ENCODE measurements at places on chromosomes 3 and 15. TPM values are rescaled to one million over a fixed set of nuclear protein-coding genes. Genes with fewer than 3 reads are reported as not detected.

GABRR3 gene
- not detected for total RNA-seq

TEX55 gene
- total RNA-seq, result not detected

BBS4 gene
- total RNA-seq, result 33.8 TPM

ISL2 gene
- total RNA-seq, result 0.12 TPM

TP63 gene
- 0.49 TPM for total RNA-seq

NR2E3 gene
- not detected for total RNA-seq

CHDH gene
- total RNA-seq, result 1.6 TPM

ABHD10 gene
- total RNA-seq, result 24.5 TPM

MYLK gene
- total RNA-seq, result 211 TPM

GPR27 gene
- total RNA-seq, result 0.12 TPM

PDCD7 gene
- total RNA-seq, result 18.8 TPM

SNAP23 gene
- 83.9 TPM for total RNA-seq

PRSS50 gene
- not detected for total RNA-seq

SLC22A14 gene
- 0.49 TPM for total RNA-seq

RTF1 gene
- 29.1 TPM for total RNA-seq

C3orf52 gene
- 2.7 TPM for total RNA-seq

ARPP21 gene
- total RNA-seq, result not detected

GXYLT2 gene
- total RNA-seq, result 37.8 TPM

P3H2 gene
- total RNA-seq, result 11.0 TPM

FAM162A gene
- total RNA-seq, result 6.8 TPM

THPO gene
- 0.12 TPM for total RNA-seq

ACP3 gene
- under 0.01 TPM for total RNA-seq

TTLL13 gene
- 0.16 TPM for total RNA-seq

LEKR1 gene
- total RNA-seq, result 0.81 TPM

TLE3 gene
- 27.9 TPM for total RNA-seq

RASL12 gene
- 8.3 TPM for total RNA-seq

C3orf20 gene
- not detected for total RNA-seq

ACKR2 gene
- not detected for total RNA-seq

TIGIT gene
- not detected for total RNA-seq

SCG3 gene
- not detected for total RNA-seq

FOXB1 gene
- total RNA-seq, result not detected
